ENCODE measurements at places on chromosomes 1 and 21.

- DNase-seq: no peak
Measured at GRCh38 chr1:234565132-234565531, 44.8 kb downstream of the IRF2BP2 start.

GRCh38 chr1:208108213-208108608 lies 136.0 kb downstream of the PLXNA2 start:
- DNase-seq: no peak

GRCh38 chr1:174262349-174263241 lies 103.3 kb downstream of the RABGAP1L start:
- peak; percentile 60 for DNase-seq

GRCh38 chr1:85274969-85275453 lies 1.4 kb downstream of the BCL10 start:
- DNase-seq: peak; percentile 79

GRCh38 chr1:246843876-246844275 lies 87.9 kb downstream of the AHCTF1 start:
- DNase-seq: no peak

GRCh38 chr1:219123036-219123435 lies 50.6 kb upstream of the LYPLAL1 start:
- DNase-seq: peak; percentile 30

GRCh38 chr1:181033799-181034451 lies at the start of gene MR1:
TSS of gene MR1 (plus strand) at chr1:181033983. CDS start at chr1:181034008, 25 bp downstream.
- peak; percentile 84 for DNase-seq

DNA sequence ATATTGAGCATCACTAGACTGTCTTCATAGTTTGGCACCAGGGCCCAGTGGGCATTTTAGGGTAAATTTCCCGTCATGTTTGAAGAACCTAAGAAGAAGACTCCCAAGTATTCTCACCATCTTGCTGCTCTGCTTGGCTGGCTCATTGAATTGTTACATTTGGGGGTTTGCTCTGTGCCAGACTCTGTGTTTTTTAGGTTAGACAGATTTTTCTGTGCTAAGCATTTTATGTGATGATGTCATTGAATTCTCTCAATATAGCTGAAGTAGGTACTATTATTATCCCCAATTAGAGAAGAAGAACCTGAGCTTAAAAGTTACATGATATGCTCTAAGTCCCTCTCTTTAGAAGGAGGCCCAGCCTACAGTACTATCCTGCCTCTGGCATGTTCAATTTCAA lies 28.0 kb upstream of the DNASE2B start:
- no peak for DNase-seq

- no peak for DNase-seq
Measured at GRCh38 chr1:34303218-34303617, 126.5 kb downstream of the C1orf94 start.

GRCh38 chr1:45687754-45688740 lies at the start of gene TMEM69:
TSS of gene TMEM69 (plus strand) at chr1:45688181. CDS start at chr1:45691069, 2,888 bp downstream.
- DNase-seq: peak; percentile 85

DNA sequence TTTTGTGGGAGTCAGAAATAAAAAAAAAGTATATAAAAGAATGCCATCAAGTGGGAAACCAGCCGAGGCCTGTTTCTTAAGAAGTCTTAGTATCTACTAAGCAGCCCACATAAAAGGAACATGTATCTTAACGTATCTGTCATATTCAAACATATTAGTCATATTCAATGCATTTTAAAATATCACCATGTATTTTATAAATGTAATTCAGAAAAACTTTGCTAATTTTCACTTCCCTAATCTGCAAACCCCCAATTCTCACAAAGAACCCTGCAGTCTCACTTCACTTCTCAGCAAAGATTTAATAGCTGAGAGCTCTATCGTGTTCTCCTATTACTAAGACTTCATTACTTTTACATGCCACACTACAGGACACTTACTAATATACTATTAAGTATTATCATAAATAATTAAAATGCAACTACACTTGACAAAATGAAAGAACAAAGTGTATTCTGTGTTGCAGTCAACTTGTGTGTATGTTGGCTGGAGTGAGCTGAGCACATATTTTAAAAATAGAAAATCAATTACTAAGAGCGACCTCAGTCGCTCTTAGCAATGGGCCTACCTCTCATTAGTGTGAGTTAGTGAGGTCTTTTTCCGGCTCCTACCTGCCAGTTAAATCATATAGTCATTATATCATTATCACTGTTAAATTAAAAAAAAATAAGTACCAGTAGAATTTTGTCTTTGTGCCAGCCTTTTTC lies 484.3 kb downstream of the LMO4 start:
- DNase-seq: no peak

GRCh38 chr1:226609836-226610455 lies 61.4 kb downstream of the STUM start:
- no peak for DNase-seq

- peak; percentile 84 for DNase-seq
Measured at GRCh38 chr21:28436286-28436932, 556.3 kb downstream of the LTN1 start.

- no peak for DNase-seq
Measured at GRCh38 chr1:211371406-211372105, 44.9 kb downstream of the TRAF5 start.

DNA sequence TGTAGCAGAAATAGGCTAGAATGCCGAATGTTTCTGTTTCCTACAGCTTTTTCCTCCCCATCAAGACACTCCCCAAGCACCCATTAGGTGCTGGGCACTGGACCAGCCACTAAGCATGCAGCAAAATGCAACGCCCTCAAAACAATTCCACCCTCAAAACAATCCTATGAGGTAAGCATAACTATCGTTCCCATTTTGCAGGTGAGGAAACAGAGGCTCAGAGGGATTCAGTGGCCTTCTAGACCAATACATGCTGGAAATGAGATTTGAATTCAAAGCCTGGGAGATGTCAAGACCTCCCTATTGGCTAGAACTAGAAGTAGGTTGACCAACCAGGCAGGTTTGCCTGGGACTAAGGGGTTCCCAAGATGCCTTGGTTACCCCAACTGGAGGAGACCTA lies 10.2 kb upstream of the ALDH4A1 start:
- DNase-seq: no peak

DNA sequence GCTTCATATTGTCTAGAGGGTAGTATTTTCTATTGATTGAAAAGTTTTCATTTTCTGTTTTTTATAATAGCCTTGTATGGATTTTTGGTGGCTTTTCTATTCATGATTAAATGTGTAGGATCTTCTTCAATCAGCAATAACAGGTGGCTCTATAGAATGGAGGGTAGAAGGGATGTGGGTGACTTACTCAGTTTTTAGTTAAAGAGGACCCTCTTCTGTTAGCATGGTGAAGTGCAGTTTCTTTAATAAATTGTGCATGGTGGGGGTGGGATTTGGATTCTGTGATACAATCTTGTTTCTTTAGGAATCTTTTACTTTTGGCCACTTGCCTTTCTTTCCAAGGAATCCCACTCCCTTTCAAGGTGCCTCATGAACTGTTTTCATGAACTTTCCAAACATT lies 64.7 kb downstream of the SLC35A3 start:
- DNase-seq: peak; percentile 46

DNA sequence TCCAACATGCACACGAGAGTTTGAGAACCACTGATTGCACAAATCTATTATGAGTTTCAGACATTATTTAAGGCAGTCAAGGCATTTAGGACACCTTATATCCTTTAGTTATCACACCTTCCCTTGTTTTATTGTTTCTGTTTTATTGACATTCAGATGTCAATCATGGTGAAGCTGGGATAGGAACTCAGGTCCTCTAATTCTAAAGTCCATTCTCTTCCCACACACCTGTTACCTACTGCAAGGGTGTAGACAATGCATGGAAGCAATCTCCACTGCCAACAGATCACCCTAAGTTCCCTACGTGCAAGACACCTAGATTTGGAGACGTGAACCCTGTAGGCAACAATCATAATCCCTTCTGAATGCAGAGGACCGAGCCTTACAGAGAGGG lies 2.6 kb downstream of the IGSF3 start:
- no peak for DNase-seq

GRCh38 chr1:206662396-206663092 lies 22.2 kb upstream of the MAPKAPK2 start:
- no peak for DNase-seq

DNA sequence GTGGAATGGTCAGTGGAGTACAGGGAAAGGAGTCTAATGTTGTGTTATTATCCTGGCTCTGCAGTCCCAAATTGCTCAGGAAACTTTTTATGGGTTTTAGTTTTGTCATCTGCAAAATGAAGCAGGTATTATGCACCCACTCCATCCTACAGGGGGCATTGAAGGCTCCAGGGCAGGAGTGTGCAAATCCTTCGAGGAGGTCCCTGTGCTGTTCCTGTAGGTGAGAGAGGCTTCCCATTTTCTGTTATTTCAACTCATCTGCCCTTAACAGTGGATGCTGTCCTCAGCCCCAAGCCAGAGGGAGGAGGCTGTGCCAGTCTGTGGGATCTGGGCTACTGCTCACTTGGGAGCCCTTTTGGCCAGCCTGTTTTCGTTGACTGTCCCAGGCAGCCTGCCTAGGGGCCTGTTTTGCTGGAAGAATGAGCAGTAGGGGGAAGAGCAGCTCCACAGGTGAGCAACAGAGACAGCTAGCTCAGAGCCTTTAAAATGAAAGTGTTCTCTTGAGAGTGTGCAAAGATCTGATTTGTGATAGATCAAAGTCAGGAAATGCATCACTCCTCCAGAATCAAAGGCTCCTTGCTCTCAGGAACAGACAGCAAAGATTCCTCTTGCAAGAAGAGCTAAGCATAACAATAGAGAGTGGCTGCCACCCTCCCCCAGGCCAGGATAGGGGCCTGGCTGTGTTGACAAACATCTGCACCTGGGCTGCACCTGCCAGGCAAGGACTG lies 317.6 kb upstream of the PROX1 start:
- DNase-seq: no peak

DNA sequence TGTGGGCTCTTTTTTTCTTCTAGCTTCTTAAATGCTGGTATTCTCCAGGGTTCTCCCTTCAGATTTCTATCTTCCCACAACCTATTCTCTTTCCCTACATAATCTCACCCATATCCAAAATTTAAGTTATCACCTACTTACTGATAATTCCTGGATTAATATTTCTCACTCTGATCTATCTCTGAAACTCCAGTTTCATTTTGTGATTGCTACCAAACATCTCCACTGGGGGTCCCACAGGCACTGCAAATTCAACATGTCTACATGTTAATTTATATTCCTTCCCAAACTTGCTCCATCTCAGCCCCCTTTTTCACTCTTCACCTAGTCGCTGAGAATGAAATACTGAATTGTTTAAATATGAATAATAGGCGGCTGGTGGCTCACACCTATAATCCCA lies 9.9 kb upstream of the C1orf141 start:
- no peak for DNase-seq

GRCh38 chr1:156741481-156741983 lies 644 bp upstream of the MRPL24 start:
- DNase-seq: no peak

DNA sequence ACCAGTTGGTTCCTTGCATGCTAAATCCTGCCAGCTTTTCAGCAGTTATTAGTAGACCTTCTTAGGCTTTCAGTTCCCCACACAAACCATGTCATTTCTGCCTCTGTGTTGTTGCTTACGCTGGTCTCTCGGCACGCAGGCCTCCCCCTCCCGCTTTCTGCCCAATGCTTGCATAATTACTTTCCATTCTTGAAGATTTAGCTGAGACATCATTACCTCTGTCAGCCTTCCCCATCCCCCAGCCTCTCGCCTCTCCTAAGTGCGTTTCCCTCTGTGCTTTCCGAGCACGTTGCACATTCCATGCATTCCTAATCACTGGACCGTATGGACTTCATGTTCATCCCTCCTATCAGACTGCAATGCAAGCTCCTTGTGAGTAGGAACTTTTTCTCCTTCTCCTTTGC lies 26.8 kb downstream of the TSHB start:
- DNase-seq: peak; percentile 36

- DNase-seq: no peak
Measured at GRCh38 chr1:214107322-214108096, 119.7 kb downstream of the PROX1 start.

All from HCEC 1CT (cell line).